ENCODE measurements at places on chromosomes 2 and 18.

- no peak for DNase-seq
Observed at GRCh38 chr2:232875256-232876121, 5.4 kb downstream of the SNORC start.

DNA sequence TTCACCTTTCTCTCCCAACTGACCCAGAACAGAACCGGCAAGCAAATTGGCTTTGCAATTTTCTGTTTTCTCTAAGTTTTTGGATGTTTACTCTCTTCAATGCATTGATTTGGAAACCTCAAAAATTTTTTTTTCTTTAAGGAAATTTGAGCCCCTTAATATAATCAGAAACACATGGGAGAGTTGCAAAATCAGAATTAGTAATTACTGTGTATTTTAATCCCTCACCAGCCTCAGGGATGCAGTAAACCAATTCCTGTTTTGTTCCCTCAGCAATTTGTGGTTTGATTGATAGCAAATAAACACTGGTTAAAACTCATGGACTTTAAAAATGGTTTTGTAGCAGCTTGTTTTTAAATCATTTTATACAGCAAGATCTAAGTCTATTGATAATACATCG is 281.5 kb downstream of the NEDD4L start:
- DNase-seq, result no peak

DNA sequence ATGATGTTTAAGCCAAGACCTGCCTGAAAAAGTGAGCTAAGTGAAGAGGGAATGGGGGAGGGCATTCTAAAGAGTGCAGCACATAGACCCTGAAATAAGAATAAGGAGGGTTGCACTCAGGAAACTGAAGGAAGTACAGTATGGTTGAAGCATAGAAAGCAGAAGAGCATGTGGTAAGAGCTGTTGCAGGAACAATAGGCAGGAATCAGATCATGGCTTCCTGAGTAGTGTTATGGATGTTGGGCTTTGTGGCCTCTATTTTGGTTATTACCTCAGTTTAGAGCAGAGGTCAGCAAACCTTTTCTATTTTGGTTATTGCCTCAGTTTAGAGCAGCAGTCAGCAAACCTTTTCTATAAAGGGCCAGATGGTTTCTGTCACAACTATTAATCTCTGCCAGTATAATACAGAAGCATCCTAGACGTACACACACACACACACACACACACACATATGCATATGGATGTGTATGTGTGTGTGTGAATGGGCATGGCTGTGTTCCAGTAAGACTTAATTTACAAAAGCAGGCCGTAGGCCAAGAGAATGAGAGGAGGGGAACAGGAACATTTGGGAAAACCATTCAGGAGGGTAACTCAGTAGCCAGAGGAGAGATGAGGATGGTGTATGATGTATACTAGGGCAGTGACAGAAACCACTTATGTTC is 91.1 kb upstream of the MYO3B start:
- DNase-seq, result no peak

DNA sequence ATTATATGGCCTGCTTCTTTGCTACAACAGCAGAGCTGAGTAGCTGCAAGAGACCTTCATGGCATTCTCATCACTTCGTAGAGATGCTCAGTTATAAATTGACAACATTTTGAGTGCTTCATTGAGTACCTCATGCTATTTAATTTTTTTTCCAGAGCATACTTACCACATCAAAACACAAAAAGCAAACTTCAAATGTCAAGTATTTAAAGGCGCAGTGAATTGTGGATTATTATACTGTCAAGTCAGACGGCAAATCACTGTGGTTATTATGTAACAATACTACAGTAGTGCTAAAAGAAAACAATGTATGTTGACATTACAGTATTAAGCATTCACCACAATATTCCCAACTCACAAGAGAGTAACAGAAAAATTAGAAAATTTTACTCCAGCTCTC is 12.5 kb downstream of the ZC3H8 start:
- DNase-seq, result no peak

DNA sequence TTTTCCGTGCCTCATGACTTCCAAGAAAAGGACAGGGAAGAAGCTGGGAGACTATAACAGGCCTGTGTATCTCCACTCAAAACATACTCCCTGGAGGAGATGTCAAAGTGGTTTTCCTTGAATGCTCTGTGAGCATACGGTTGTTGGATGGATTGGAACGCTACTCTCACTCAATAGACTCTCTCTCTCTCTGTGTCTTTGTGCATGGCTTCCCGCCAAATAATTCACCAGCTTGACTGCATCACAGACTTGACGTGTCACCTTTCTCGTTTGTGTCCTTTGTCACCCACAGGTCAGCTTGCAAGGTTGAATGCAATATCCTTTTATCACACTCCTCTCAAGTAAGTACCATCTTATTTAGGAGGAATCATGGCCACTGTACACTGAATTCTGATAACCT is 156.8 kb upstream of the MAPRE2 start:
- DNase-seq, result no peak

DNA sequence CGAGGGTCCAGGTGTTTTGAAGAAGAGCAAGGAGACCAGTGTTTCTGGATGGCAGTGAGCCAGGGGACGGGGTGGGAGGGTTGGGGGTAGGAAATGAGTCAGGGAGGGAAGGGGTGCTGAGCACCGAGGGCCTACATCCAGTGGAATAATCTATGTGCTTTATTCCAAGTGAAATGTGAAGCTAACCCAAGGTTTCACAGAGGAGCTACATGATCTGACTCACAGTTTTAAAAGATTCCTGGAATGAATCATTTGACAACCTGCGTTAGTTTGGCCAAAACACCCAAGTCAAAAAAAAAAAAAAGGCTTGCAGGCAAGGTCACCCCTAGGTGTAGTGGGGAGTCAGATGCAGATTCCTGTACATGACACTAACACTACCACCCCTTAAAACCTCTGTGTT is 419.7 kb upstream of the MEX3C start:
- DNase-seq, result no peak

- DNase-seq, result no peak
Observed at GRCh38 chr2:124272261-124272841, 247.3 kb downstream of the CNTNAP5 start.

DNA sequence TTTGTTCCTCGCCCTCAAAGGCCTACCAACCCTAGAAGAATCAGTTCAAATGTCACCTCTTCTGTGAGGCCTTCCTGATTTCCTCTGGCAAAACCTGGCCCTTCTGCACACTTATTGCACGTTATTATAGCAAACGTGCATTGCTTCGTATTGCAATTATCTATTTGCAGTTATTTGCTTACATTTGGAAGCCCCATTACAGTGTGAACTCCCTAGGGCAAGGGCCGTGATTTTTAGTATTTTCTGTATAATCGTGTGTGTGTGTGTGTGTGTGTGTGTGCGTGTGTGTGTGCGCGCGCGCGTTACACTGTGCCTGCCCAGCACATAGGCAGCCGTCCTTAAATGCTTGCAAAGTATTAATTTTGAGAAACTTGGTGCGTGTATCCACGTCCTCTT is 460 bp upstream of the SEMA4F start:
- DNase-seq, result no peak

DNA sequence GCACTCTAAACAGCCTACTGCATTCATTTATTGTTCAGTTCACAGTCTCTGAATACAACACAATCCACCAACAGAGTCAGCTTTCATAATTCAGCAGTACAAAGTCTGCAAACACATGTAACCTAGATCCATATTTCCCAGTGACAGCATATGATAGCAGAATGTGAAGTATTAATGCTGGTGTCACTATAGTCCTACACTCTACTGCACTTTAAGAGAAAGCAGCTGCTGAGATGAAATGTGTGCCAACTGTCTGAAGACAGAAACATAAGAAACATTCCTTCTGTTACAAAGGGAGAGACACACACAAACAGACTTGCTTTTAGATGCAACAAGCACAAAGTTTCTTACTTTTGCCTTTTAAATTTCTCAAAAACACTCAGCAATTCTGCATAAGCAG is 441.8 kb downstream of the ZEB2 start:
- DNase-seq, result no peak

DNA sequence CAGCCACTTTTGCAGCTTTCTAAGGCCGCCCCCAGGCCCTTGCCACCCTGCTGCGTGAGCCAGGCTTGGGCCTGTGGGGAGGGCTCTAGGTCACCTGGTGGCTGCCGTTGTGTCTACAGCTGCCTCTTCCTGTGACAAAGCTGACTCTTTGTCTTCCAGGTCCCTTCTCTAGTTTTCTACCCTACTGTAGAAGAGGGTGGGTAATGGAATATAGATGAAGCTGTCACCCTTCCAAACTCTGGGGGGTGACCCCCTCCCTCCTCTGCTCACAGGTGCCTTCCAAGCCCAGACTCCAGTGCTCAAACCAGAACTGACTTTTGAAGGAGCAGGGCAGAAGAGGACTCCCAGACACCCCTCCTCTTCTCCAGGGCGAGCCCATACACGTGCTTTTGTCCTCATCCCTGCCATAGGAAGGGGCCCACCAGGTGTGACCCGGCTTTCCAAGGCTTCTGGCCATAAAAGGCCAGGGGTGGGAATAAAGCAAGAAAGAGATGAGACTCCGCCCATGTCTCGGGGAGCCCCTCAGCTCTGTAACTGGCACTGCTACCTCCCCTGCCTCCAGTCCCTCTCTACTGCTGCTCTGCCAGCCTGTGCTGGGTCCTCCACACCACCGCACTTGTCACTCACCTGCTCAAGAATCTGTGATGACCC is 17.9 kb upstream of the SDC1 start:
- DNase-seq, result no peak

DNA sequence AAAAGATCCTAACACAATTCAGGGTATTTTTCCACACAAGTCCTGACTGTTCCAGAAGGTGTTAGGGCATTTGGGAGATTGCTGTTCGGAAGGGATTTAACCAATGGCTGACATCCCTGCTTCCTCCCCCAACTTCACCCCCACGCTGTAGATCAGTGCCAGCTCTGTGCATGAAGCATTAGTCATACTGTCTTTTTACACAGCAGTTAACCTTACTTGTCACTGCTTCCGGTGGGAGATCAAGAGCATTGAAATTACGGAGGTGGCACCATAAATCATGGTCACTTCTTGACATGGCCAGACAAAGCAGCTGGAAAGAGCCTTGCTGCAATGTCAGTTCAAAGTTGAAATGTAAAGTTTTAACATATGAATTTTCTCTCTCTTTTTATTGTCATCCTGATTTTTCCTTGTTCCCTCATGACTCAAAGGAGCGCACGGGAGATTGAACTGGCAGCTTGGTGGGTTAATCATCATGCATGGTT is 70.2 kb downstream of the HRH4 start:
- DNase-seq, result no peak

DNA sequence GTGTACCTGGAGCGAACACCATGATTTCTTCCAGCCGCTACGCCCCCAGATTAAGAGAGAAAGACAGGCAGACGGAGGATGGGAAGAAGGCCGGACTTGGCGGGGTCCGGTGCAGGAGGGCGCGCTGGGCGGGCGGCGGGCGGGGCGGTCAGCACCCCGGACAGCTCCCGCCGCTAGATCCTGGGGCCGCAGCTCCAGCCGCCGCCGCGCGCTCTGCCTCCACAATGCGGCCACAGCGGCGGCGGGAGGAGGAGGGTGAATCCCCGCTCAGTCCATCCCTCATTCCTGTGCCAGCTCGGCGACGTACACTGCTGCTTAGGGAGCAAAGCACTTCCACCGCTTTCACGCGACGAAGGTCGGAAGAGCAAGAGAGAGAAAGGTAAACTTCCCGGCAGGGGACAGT is at the start of gene AKAIN1:
AKAIN1 (minus strand) TSS at position 226 of the 403 bp plus-strand sequence; CDS start at position 22, 204 bp downstream.
- no peak for DNase-seq

- no peak for DNase-seq
Observed at GRCh38 chr2:189204322-189204941, 24.9 kb upstream of the COL5A2 start.

GRCh38 chr2:190693533-190694232 is 44.8 kb downstream of the NAB1 start:
- DNase-seq, result no peak

DNA sequence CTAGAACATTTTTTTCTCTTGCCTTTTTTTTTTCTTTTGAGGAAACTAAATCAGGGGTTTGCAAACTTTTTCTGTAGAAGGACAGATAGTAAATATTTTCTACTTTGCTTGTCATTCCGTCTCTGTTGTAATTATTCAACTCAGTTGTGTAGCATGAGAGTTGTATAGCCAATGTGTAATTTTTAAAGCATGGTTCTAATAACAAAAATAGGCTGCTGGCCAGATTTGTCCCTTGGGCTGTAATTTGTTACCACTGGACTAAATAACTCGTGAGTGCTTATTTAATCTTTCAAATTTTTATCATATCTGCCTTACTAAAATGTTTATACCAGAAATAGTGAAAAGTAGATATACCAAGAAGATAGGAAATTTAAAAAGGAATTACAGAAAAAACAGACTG is 43.0 kb downstream of the CCDC148 start:
- DNase-seq, result no peak

- DNase-seq, result no peak
Observed at GRCh38 chr2:216670266-216671080, 24.9 kb downstream of the IGFBP5 start.

DNA sequence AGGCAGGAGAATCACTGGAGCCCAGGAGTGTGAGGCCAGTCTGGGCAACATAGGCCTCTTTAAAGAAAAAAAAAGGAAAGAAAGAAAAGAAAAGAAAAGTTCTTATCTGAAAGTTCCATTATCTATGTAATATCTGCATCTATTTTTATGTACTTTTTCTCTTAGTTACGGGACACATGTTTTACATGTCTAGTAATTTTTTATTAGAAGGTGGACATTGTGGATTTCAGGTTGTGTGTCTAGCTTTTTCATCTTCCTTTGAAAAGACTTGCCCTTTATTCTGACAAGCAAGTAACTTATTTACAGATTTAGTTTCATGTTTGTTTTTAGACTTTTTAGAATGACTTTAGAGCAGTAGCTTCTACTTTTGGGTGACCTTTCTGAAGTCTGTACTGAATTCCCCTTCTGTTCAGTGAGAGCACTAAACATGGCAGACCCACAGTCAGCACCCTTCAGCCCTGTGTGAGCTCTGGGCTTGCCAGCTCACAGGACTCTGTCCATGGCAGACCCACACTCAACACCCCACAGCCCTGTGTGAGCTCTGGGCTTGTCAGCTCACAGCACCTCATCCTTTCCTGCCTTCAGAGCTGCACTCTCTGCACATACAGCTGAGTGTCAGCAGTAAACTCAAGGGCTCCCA is 17.5 kb downstream of the TRAPPC12 start:
- no peak for DNase-seq

- no peak for DNase-seq
Observed at GRCh38 chr2:227177592-227178336, 13.3 kb downstream of the COL4A3 start.

DNA sequence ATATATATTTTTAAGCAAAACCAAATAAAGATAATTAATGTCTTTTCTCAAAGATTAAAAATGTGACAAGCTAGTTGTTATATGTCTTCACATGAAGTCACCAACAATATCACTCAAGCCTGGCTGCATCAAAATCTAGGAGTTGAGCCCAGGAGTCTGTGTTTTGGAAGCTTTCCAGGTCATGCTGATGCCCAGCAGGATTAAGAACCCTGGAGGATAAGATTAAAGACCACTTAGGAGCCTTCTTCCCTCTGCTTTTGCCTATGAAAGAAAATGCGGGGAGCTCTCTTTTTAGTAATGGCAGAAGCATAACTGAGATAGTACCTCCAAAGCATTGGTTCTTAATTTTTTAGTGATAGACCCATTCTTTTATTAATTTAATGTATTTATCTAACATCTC is 157.4 kb downstream of the ASXL3 start:
- DNase-seq, result no peak
